Myocyte (in vitro differentiated cells): ENCODE measurements at places on chromosomes 3 and 15. TPM values are rescaled to one million over a fixed set of nuclear protein-coding genes. Genes with fewer than 3 reads are reported as not detected.

Gene UBAP1L
- total RNA-seq = 0.88 and 1.6 TPM in 2 replicates

Gene CAMK2N2
- total RNA-seq = not detected in 2 replicates

Gene EPM2AIP1
- 19.7 and 22.1 TPM in 2 replicates for total RNA-seq

Gene KIF15
- total RNA-seq = 0.47 and 1.2 TPM in 2 replicates

Gene ELL3
- 2.2 and 2.7 TPM in 2 replicates for total RNA-seq

Gene PPP1R14D
- not detected in 2 replicates for total RNA-seq

Gene NR1D2
- total RNA-seq = 15.5 and 21.1 TPM in 2 replicates

Gene TRIM42
- total RNA-seq = not detected in 2 replicates

Gene AKAP13
- total RNA-seq = 166 and 201 TPM in 2 replicates

Gene SERINC4
- 0.10 TPM in 1 of 2 replicates, not detected in the other for total RNA-seq

Gene ARGFX
- total RNA-seq = not detected in 2 replicates

Gene SEMA3F
- total RNA-seq = 0.51 and 1.6 TPM in 2 replicates

Gene HYAL2
- total RNA-seq = 81.0 and 91.1 TPM in 2 replicates

Gene CSK
- 20.1 and 21.0 TPM in 2 replicates for total RNA-seq
